Thoracic aorta (tissue), 2 donors: ENCODE measurements at places on chromosomes 4 and X.

- DNase-seq, result no peak
Observed at GRCh38 chr4:70849291-70849690, 9.6 kb upstream of the GRSF1 start.

DNA sequence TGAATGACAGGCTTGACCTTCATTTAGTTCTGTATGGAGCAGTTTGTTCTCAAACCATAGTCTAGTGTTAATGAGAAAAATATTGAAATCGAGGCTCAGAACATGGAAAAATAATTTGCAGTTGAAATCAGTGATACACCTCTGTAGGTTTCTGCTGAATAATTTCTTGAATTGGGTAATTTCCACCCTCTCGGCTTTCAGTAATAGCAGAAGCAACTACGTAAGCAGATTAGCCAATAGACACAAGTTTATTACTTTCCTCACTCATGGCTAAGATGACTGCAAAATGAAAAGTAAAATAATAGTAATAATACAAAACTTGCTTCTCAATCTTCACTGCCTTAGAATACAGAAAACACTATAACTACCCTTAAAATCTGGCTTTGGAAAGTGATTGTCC lies 46.0 kb downstream of the USP38 start:
- no peak for DNase-seq

DNA sequence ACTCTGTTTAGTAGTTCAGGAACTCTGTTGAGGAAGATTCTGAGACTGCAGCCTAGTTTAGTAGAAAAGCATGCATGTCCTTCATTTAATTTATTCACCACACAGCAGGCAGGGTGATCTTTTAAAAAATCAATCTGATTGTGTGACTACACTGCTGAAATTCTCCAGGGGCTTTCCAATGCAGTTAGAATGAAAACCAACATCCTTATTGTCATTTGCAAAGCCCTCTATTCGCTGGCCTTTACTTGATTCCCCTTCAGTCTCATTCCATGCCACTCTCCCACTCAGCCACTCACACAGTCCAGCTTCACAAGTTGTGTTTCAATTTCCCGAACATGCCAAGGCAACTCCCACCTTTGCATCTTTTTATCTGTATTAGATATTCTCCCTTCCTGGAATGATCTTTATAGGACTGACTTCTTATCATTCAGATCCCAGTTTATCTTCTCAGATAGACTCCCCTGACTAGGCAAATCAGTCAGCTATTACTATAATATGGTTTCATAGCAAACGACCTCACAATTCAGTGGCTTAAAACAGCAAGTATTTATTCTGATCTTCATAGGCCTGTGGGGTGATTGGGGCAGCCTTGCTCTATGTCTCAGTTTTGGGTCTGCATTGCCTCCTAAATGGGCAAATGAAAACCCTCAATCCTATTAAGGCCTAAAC lies 21.3 kb upstream of the FTHL17 start:
- DNase-seq, result no peak

GRCh38 chr4:47733302-47734175 lies 104.3 kb downstream of the CORIN start:
- no peak for DNase-seq
